Osteoblast (primary cell): ENCODE measurements at places on chromosomes 12 and 14. TPM values are rescaled to one million over a fixed set of nuclear protein-coding genes. Genes with fewer than 3 reads are reported as not detected.

Gene MYH6
- total RNA-seq = under 0.01 TPM in 1 of 2 replicates, not detected in the other

Gene SDR39U1
- 11.6 and 13.0 TPM in 2 replicates for total RNA-seq

Gene CCDC92
- 25.7 and 29.5 TPM in 2 replicates for total RNA-seq

Gene GPX2
- not detected in 2 replicates for total RNA-seq

Gene RD3L
- total RNA-seq = not detected in 2 replicates

Gene LRP6
- total RNA-seq = 42.7 and 46.7 TPM in 2 replicates
